ENCODE measurements at places on chromosomes 5 and 9.

GRCh38 chr9:21904371-21904770, 89.8 kb downstream of the CDKN2A start:
- DNase-seq: no peak

GRCh38 chr9:129500863-129501770, 119.8 kb downstream of the C9orf50 start:
- DNase-seq: no peak

DNA sequence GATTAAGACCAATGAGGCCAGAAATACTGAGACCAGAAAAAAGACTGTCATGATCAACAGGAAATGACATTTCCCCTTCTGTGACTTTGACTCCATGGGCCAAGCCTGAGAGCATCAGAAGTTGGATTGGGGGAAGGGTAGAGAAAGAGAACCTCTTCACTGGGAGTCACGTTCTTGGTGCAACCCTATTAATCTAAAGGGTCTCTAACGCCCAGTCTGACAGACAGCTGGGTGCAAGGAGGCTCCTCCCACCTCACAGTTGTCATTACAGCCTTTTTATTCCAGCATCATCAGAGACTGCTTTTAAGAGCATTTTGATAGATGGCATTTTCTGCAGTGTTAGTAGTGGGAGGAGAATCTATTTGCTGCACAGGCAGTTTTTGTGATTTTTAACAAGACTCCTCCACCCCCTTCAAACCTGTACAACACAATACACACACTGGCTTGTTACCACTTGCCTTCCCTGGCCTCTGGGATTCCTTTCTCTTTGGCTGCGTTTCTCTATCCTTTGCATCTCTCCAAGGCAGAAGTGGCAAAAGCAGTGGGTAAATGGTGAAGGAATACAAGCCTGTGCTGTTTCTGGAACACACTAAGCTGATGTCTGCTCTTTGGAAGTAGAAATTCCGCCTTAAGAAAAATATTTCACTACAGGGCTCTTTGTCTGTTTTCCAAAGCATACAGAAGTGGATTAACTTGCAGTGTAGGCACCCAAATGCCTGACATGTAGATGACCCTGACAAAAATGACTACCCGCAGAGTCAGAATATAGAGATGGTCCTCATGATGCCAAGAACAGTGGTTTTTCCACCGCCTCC, 310.4 kb upstream of the ZNF608 start:
- no peak for DNase-seq

DNA sequence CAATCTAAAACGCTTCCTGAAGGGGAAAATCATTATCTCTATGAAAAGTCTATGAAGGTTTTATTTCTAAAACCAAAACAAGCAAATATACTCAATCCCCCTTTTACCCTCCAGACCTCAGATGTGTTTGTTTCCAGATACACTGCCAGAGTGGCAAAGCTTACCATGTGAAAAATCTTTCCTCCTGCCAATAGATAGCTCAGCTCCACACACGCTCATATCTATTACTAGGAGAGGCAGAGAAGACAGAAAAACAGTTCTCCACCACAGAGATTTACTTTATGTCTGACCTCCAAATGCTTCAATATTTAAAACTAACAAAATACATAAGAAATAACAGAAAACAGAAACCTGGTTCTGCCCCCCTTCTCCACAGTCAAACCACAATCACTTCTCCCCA, 7.0 kb downstream of the IRX2 start:
- DNase-seq: no peak

DNA sequence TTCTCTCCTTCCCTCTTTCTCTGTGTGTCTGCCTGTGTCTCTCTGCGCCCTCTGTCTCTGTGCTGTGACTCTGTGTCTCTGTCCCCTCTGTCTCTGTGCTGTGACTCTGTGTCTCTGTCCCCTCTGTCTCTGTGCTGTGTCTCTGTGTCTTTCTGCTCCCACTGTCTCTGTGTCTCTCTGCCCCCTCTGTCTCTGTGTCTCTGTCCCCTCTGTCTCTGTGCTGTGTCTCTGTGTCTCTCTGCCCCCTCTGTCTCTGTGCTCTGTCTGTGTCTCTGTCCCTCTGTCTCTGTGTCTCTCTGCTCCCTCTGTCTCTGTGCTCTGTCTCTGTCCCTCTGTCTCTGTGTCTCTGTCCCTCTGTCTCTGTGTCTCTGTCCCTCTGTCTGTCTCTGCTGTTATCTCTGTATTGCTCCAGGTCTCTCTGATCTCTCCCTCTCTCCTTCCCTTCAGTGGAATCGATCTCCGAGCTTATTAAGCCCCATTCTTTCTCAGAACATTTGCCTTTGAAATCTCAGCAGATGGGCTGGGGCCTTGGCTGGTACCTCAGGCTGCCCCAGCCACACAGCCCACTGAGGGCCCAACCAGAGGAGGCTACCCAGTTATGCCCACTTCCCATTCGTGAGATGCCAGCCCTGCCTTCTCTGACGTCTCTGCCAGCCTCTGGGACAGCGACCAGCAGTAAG, 33.4 kb upstream of the FIBCD1 start:
- no peak for DNase-seq

- DNase-seq: no peak
Measured at GRCh38 chr9:136576269-136576626, 30.4 kb upstream of the NOTCH1 start.

DNA sequence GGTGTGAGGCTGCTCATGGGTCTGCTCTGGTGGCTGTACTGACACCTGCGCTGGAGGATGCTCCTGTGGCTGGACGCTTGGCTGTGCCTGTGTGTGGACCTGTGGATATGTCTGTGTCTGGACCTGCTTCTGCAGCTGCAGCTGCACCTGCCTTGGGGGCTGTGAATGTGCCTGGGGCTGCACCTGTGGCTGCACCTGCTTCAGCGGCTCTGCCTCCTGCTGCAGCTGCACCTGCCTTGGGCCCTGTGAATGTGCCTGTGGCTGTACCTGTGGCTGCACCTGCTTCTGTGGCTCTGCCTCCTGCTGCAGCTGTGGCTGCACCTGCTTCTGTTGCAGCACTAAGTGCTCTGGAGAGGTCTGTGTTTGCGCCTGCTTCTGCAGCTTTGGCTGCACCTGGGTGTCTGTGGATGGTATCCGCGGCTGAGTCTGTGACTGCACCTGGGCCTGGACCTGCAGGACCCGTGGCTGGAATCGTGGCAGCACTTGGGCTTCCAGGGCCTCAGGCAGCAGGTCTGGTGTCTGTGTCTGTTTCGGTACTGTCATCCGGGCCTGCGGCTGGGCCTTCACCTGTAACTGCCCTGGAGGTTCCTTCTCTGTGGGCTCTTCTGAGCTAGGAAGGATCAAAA, 12.5 kb downstream of the CIZ1 start:
- DNase-seq: no peak

- DNase-seq: no peak
Measured at GRCh38 chr9:84978661-84979060, 309.1 kb downstream of the NTRK2 start.

GRCh38 chr5:170628691-170629565, 125.1 kb downstream of the KCNIP1 start:
- DNase-seq: no peak

DNA sequence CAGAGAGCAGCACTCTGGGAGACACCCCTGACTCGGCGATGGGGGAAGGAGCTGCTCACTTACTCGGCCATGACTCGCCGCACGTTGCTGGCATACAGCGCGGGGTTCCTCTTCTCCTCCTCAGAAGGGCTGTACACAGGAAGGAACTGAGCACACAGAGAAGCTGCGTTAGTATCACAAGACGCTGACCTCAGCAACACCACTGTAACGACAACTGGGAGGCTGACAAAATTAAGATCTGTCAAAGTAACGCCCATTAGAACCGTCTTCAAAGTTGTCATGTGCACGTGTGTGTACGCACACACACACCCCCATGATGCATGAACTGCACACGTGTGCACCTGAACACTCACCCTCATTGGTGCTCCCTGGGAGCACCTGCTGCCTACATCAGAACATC, 32.1 kb upstream of the SLC6A3 start:
- DNase-seq: no peak

DNA sequence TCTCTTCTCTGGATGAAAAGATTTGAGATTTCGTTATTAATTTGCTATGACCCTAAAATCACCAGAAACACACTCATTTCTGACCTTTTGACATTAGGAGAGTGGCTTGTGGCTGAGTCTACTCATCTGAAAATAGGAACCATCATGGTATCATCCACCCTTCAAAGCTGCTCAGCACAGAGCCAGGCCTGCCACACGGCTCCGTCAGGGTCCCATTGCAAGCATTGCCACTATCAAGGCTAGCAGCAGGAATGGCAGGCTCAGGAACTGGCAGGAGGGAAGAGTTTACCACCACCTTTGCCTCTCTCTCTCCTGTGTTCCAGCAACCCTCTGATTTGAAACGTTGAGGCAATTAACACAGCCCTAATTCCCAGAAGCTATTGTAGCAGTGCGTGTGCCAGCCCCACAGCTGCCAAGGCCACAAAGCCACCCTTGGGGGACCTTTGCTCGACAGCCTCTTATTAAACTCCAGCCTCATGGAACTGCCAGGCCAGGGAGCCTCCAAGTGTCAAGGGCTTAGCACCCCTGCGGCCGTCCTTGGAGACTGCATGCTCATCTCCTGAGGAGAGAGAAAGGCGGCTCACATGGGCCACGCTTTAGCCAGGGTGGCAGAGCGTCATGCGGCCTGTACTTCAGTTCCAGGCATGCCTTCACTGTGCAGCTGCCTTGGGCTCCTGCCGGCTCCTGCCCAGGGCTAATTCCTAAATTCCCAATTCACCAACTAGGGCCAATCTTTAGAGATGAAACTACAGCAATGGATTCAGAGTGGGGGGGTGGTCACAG, 145.9 kb downstream of the ROR2 start:
- no peak for DNase-seq

GRCh38 chr5:24777392-24777791, 132.6 kb upstream of the CDH10 start:
- no peak for DNase-seq

GRCh38 chr5:139037732-139038131, 160.4 kb downstream of the SIL1 start:
- no peak for DNase-seq

DNA sequence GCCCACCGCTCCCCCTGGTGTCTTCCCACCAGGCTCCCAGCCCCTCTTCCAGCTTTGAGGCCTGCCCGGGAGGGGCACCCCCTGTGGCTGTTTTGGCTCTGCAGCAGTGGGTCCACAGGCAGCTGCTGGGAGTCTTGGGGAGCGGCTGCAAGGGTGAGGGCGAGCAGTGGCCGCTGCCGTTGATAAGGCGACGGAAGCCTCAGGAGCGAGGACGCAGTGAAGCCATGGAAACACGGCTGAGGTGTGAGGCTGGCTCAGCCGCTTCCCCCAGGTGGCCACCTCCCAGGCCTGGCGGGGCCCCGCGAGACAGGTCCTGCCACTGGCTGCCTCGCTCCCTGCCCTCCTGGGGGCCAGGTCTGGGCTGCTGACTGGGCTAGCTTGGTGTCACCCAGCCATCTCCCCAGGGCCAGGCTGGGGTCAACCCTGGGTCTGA, 41.5 kb downstream of the CXXC5 start:
- DNase-seq: no peak

GRCh38 chr9:137521405-137521985, 28.7 kb downstream of the PNPLA7 start:
- DNase-seq: no peak

GRCh38 chr9:93276973-93277372, 93.0 kb downstream of the WNK2 start:
- no peak for DNase-seq

DNA sequence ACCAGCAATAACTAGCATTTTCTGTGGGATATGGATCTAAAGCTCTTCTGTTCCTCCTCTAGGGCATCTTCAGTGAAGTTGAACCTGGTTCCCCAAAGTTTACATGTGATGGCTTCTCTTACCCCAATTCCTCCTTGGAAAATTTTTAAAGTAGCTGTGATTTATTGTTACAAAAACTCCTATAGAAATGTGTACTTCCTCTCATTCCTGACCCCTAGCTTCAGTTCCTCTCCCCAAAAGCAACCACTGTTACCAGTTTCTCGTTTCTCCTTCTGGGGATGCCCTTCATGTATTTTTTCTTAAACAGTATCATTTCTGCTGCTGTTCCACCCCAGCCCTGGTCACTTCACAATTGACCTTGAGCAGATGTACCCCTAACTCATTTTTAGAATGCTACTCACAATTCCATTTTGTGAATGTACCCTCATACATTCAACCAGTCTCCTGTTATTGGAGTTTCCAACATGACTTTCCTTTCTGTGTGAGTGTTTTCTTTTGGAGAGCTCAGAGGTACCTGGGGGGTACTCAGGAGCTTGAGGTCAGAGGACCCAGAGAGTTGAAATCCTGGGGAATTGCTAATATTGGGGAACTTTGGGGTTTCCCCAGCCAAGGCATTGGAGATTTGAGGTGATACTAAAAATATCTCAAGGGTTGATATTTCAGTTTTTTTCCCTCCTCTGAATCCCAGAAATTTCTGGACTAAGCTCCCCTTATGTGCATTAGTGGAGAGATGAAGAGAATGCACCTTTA, 18.6 kb upstream of the GLRX start:
- no peak for DNase-seq

DNA sequence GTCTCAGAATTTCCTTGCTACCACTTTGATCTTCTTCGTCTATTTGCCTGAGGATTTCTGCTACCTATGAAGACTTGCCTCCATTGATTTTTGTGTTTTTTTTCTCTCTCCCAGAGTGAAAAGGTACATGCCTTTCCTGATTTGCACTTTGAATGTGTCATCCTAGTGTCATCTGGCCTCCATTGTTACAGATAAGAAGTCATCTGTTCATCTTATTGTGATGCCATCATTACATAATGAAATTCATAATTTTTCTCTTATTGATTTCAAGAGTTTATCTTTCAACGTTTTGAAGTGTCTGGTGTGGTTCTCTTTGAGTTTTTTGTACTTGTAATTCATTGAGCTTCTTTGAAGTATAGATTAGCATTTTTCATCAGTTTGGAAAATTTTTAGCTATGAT, 144.8 kb downstream of the SH3GL2 start:
- DNase-seq: no peak

DNA sequence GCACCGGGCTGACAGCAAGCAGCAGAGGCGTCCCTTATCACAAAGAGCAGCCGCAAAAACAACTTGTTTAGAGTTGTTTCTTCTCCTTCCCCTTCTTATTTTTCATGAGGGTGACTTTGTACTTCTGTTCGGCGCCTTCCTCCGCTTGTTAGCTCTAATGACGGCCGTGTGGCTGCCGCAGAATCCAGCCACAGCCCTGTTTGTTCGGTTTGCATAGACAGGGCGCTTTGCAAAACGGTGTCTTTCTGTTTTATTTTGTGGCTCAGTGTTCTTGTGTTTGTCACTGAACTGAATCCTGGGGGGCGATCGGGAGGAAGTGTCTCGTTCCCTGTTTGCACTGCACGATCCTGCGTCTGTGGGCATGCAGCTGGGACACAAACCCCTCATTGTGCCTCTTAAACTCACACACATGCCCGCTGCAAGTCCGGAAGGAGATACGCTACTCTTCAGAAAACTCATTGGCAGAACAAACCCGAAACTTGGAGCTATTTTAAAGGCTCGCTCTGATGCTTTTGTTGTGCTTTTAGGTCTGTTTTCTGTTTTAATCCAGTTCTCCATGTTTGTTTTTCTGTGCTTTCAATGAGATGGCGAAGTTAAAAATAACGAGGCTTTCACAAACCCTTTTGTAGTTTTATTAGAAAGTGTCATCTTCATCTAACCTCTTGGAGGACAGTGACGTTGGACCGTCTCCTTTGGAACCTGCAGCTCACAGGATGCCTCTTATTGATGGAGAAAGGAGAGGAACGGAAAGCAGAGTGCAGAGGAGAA, 213.9 kb downstream of the IRX2 start:
- no peak for DNase-seq

- no peak for DNase-seq
Measured at GRCh38 chr9:114852050-114852594, 46.3 kb upstream of the TNFSF15 start.

- DNase-seq: no peak
Measured at GRCh38 chr5:20360263-20360662, 372.3 kb upstream of the CDH18 start.

GRCh38 chr5:94505327-94506068, 112.9 kb downstream of the KIAA0825 start:
- DNase-seq: no peak
